ENCODE measurements at places on chromosomes 4 and X.

GRCh38 chr4:180059216-180059881 lies 2183.9 kb upstream of the TENM3 start:
- no peak for DNase-seq

DNA sequence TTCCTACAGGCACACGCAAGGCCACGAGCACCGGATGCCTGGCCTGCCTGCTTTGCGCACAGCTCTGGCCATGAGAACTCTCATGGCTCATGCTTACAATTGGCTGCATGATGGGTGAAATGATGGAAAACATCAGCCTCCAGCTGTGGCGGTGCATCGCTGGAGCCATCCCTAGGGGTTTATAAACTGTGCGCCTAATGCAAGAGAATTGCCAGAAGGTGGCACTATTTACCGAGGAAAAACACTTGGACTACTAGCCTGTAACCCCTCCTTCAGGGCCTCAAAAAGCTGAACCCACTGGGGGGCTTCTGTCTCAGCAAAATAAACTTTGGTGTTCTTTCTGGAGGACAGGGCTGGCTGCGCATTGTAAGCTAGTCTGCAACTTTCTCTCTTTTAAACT lies 51.9 kb downstream of the PHKA2 start:
- DNase-seq, result no peak

DNA sequence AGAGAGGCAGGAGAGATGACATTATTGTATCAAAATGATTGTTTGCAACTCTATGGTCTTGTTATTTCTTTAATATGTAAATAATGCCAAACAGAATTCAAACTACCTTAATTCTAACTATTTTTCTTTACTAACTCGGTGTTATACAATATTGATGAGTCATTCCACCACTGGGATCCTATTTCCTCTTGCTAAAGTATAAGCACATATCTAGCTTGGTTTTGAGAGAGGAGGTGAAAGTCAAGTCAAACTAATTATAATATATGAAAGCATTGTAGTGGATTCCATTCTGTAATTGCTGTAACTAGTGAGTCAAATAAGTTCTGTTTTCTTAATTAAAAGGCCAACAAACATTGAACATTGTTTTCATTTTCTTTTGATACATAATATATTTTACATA lies 837.6 kb downstream of the PDHA2 start:
- no peak for DNase-seq

DNA sequence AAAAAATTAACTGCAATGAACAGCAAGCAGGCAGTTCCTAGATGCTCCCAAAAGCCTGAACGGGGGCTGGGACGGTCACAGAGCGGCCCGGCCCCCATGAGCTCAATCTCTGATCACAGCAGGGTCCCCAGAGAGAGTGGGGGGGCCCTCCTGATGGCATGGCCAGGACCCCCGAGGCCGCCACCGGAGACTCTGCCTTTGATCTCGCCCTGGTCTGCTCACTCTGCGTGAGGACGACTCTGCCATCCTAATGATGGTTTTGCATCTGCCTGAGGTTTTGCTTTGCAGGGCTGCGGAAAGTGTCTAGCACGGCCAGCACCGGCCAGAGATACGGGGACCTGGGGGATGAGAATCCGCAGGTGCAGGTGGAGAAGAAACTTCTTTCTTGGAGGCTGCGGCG lies 103.8 kb downstream of the SHOX start:
- no peak for DNase-seq

DNA sequence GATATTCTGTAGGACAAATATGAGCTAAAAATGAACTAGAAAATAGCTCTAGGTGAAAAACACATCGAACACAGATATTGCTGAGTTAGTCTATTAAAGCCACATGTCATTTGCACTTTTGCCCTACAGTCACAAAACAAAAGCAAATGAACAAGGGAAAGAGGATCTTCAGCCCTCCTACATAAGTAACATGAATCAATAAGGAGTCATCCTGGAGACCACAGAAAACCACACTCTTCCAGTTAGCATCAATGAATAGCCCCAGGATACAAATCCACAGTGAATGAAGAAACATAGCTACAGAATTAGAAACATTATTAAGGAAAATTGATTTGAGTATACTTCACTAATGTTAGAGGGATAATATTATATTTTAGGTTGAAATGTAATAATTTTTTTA lies 311.4 kb downstream of the MAPK10 start:
- DNase-seq, result no peak

- DNase-seq, result no peak
These were observed 41.5 kb upstream of the FAT1 start for GRCh38 chr4:186765138-186765537.

DNA sequence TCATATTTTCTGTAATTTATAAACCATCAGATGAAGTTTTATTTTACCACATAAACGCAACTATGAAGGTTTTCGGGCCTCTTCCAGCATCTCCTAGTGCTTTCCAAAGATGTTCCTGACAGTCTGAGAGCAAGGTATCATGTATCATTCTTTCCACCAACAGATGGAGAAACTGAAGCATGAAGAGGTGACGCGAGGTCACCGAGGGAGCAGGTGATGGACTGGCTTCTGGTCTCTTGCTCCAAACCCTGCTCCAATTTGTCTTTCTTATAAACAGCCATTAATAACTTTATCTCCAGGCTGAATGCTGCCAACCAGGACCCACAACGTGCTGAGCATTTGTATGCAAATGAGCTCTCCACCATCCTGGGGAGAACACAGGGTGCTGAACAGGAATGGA lies 86.3 kb upstream of the MAML3 start:
- DNase-seq, result no peak

DNA sequence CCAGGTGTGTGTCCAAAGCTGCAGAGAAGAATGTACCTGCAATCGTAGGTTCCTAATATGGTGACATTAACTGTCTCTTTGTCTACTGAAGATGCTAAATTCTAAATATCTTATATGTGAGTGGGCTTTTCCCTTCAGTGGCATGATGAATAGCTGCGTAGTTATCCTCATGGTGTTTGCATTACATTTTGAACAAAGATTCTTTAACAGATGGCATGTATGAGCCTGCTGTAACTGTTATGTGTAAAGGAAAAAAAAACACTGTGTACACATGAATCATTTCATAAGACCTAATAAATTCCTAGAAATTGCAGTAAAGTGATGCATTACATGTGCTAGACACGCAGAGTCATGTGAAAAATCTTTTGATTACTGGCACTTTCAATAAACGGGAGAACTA lies 288.0 kb downstream of the SH2D1A start:
- DNase-seq, result no peak

- no peak for DNase-seq
These were observed 233.6 kb upstream of the BCOR start for GRCh38 chrX:40331353-40331752.

GRCh38 chr4:136383082-136383481 lies 1149.2 kb downstream of the PCDH18 start:
- DNase-seq, result no peak

- no peak for DNase-seq
These were observed 176.6 kb downstream of the NR3C2 start for GRCh38 chr4:148265627-148266026.

DNA sequence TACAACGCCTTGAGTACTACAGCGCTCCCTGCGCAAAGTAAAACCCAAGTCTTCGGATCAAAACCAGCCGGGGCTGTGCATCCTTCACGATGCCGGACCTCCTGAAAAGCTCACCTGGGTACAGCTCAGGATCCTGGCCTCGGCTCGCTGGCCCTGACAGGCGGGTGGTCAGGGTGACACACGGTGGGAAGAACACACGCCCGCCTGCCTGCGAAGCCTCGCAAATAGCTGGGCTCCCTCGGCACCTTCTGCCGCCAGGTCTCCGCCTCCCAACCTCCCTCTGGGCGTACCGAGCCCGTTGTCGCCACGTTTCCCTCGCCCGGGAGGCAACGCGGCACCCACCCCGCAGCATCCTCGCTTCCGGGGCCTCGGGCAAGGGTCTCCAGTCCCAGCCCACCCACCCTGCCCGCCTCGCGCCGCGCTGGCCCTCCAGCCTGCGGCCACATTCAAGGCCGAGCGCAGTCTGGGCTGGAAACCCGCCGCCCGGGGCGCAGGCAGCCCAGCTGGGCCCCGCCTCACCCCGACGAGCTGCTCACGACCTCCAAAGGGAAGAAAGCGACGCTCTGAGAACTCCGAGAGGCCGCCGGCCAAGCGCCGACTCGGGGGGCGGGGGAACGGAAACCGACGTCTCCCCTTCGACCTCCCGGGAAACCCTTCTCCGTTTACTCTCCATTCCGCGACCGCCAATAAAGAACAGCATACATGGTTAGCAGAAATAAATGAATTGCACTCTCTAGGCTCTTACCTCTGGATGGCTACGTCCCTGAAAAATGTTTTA lies 511 bp downstream of the PPM1K start:
- DNase-seq, result peak; percentile 35

DNA sequence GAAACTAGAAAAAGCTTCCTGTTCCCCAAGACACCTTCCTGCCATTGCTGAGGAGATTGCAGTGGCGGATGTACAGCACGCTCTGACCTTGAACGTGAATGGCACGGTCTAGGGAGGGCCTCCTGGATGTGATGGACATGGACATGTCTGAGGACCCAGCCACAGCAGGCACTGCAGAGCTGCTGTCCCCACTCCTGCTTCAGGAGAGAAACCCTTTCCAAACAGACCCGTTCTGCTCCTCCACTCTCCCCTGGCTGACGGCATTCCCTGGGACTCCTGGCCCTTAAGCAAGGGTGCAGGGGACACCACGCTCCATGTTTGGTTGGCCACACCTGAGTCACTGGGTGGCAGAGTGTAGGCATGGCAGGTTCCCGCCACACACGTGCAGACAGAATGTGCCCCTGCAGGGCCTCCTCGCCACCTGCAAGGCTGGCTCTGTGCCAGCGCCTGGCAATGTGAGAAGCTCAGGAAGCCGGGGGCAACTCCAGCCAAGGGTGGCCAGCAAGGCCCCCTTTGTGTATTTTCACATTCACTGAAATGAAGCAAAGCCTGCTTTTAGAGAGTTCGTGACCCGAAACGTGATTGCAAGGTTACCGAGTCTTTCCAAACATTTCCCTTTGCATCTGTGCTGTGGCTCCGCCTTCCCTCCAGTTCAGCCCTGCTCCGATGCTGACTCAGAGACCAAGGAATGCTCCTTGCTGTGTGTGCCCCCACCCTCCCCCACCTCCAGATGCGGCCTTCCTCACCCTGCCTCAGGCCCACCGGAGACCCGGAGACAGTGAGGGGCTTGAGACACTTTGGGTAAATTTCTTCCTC lies 46.1 kb downstream of the HTRA3 start:
- no peak for DNase-seq

- DNase-seq, result no peak
These were observed 115.8 kb downstream of the PHEX start for GRCh38 chrX:22147942-22148341.

DNA sequence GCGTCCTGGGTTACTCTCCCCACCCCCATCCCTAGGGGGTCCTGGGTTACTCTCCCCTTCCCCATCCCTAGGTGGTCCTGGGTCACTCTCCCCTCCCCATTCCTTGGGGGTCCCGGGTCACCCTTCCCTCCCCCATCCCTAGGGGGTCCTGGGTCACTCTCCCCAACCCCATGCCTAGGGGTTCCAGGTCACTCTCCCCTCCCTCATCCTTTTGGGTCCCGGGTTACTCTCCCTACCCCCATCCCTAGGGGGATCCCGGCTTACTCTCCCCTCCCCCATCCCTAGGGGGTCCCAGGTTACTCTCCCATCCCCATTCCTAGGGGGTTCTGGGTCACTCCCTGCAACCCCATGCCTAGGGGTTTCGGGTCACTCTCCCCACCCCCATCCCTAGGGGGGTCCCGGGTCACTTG lies 1.5 kb downstream of the ASMTL start:
- no peak for DNase-seq

GRCh38 chr4:41202820-41203568 lies 11.3 kb downstream of the APBB2 start:
- no peak for DNase-seq

DNA sequence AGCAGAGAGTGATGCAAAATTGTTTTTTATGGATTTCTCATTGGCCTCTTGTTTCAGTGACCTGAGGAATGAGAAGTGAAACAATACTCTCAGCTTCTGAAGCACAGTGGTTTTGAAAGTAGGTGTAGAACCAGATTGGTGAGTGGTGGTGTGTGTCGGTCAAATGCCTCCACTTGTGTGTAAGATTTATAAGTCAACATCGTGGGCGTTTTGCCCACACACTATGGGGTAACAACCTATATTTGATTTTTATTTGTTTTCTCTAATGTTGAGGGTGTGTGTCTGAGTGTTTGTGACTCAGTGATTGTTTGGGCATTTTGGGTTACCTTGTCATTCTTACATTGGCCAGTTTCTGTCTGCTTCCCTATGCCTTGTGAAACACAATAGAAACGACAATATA lies 23.3 kb downstream of the ADGRL3 start:
- DNase-seq, result no peak

DNA sequence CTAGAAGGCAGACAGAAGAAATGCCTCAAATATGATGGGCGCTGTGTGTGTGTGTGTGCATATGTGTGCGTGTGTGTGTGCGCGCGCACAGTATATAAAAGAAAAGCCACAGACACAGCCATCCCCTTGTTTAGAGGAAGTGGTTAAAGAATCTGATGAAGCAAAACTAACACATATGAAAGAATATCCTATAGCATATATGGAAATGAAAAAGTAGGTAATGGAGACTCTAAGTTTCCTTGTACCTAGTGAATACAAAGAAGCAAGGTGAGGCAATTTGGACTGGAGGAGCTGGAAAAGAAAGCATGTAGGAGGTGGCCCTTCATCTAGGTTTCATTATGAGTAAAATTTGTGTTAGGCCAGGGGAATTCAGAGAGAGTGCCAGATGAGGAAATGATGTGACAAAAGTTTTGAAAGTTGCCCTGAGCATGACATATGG lies 58.6 kb upstream of the MCF2 start:
- no peak for DNase-seq

DNA sequence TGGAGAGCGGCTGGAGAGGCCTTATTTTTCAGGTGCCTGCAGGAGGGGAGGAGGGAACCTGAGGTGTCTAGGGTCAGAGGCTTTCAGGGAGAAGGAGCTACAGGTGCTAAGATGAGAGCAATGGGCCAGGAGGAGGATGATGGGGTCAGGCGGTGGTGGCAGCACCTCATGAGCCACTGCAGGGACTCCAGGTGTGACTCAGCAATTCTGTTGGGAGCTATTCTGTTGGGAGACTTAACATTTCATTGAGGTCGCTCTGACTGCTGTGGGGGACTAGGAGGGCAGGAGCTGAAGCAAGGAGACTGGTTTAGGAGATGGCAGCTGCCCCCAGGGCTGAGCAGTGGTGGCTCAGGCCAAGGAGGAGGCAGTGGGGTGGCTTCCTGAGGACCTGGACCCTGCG lies 65.0 kb downstream of the CLDN34 start:
- no peak for DNase-seq

DNA sequence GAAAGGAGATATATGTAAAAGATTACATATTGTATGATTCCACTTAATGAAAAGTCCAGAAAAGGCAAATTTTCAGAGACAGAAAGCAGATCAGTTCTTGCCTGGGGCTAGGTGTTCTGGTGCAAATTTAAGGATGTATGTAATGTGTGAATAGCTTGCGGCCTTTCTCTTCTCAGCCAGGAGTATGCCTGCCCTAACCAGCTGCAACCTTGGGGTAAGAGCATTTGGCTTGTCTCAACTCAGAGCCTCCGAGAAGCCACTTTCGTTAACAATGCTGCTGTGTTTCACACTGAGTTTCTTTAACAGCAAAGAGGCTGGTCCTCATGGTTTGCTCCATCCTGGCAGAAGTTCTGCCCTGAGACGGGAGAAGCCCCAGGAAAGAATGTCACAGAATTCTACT lies 102.7 kb downstream of the SPCS3 start:
- no peak for DNase-seq

Measured in stimulated activated CD4-positive, alpha-beta T cell treated with anti-CD3 and anti-CD28 coated beads, Interleukin-2, amount 100 ng/mL, for 4 hours (primary cell).